ENCODE measurements at places on chromosomes 7 and 10.

DNA sequence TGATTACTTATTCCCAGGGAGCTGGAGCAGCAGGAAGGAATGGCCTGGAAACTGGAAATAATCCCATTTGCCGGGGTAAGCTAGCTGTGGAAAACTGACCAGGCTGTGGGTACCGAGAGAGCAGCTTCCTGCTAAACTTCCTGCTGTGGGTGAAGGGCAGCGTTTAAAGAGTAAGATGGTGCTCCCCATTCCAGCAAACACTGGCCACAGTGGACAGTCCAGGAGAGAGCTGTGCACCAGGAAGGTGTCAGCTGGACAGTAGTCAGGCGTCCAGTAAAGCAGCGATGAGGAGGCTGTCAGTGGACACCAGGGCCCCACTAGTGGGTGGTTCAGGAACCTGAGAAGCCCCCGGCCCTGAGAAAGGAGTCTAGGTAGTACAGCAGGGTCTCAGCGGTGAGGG, 55.4 kb downstream of the TBXAS1 start:
- no peak for DNase-seq

DNA sequence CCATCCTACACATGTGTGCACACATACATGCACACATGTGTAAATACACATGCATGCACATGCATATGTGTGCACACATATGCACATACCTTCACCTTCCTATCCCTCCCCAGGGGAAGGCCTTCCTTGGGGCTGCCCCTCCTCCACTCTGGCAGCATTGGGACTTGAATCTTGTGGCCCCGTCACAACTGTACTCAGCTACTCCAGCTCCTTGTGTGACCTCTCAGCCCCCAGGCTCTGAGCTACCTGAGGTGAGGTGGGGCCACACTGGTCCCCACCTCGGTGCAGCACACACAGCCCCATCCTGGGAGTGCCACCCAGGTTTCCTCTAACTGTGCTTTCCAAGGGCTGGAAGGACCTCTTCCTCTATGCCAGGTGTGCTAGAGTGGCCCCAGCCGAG, 116.0 kb downstream of the LHPP start:
- no peak for DNase-seq

DNA sequence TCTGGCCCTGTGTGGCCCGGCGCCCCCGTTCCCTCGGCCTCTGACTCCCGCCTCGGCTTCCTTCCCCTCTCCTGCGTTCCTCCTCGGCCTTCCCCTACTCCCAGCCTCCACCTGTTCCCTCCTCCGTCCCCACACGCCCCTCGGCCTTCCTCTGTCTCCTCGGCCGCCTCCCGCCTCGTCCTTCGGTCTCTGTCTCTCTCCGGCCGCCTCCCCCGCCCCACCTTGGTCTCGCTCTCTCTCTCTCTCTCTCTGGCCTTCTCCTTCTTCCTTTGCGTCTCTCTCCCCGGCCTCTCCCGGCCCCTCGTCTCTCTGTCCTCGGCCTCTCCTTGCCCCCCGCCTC, 588 bp downstream of the GET4 start:
- DNase-seq = no peak

DNA sequence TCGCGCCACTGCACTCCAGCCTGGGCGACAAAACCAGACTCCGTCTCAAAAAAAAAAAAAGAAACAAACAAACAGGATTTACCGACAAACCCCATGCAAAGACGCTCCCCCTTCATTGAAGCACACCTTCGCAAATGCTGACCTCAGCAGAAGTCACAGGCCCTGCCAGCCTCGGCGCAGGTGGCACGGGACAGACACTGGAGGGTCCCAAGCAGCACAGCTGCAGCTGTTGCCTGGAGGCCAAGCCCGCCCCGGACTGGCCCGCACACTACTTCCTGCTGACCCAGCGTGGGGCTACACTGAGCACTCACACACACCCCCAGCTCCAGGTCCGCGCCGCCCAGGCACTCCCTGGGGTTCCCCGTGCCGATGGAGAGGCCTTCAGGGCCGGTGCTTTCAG, 31.2 kb downstream of the SNX8 start:
- no peak for DNase-seq

DNA sequence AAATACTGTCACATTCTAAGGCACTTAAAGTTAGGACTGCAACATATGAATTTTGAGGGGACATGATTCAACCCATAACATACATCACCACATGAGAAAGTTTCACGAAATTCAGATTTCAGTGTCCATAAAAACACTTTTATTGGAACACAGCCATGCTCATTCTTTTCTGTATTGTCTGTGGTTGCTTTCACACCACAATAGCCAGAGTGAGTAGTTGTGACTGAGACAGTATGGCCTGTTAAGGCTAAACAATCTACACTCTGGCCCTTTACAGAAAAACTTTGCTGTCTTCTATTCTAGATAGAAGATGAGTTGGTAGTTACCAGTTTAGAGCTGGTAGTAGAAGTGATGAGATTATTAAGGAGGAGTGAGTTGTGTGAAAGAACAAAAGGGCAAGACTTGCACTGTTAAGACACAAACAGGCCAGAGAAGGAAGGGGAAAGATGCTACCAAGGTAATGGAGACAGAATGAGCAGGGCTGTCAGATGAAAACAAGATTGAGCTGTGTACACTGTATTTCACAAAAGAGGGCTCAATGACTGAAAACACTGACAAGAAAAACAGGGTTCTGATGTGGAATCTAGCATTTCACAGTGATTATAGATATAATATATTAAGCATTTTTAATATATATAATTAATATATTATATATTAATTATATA, 108.6 kb downstream of the PPP1R3A start:
- no peak for DNase-seq

GRCh38 chr7:37701769-37702168, 18.2 kb downstream of the GPR141 start:
- DNase-seq = no peak

DNA sequence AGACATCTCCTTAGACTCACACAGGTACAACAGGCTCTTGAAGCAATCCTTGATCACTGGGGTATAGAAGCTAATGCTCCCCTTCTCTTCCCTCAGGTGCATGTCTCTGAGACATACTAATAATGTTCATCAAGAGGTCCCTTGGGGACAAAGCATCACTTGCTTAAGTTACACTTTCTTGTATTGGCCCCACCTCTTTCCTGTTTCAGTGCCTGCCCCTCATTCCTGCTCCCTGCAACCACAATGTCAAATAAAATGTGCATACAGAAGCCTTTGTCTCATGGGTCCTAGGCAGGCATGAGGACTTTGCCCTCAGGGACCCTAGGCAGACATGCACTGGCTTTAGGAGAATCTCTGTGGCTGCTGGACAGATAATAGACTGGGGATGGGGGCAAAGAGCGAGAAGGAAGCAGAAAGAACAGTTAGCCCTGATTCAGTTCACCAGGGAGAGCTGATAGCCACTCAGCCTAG, 175.0 kb upstream of the NPY start:
- no peak for DNase-seq

DNA sequence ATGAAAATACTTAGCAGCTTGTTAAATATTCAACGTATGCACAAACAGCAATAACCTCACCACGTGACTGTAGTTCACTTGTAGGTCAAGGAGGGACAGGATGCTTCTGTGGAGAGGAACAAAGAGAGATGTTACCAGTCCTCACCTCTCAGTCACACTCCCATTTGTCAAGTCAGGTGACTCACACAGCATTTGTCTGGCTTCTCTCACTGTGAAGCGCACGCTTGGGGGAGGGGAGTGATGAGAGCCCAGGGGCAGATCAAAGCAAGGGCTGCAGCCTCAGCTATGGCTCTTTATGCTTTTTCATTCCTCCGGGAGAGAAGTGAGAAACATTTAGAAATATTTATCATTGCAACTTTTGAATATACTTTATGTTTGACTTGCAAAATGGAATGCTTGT, 2.9 kb upstream of the RBM20 start:
- no peak for DNase-seq

DNA sequence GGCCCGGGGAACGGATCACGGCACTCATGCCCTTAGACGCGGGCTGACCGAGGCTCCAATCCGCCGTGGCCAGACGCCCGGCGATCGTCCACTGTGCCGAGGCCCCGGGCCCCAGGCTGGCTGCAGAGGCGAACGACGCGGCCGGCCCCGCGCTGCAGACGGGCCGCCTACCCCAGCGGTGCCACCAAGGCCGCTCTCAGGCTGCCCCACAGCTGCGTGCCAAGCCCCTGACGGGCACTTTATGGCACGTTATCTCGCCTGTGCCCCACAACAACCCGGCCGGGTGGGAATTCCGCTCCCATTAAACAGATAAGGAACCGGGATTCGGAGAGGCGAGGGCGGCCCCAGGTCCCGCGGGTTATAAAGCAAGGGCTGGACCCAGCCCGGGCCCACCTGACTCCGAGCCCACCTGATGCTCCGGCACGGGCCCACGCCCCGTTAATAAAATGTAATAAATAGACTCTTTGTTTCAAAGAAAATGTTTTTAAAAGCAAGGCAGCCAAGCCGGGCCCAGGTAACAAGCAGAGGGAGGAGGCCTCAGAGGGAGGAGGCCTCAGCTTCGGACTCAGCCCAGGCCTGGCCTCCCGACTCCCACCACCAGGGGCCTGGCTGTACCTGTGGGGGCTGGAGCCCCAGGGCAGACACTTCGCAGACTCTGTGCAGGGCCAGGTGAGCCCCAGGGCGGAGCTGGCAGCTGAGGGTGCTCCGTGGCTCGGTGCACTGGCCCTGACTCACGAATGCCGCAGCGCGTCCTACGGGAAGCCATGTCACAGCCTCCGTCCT, 79.7 kb downstream of the FOXL3 start:
- DNase-seq = no peak

DNA sequence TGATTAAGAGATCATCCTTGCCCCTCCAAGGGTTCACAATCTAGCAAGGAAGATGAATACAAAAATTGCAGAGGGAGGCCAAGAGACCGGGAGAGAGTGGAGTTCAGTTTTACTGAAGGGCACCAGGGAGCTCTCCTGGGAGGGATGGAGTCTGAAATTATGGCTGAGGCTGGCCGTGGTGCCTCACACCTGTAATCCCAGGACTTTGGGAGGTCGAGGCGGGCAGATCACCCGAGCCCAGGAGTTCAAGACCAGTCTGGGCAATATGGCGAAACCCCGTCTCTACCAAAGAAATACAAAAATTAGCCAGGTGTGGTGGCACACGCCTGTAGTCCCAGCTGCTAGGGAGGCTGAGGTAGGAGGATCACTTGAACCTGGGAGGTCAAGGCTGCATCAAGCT, 51.4 kb upstream of the MXI1 start:
- no peak for DNase-seq

DNA sequence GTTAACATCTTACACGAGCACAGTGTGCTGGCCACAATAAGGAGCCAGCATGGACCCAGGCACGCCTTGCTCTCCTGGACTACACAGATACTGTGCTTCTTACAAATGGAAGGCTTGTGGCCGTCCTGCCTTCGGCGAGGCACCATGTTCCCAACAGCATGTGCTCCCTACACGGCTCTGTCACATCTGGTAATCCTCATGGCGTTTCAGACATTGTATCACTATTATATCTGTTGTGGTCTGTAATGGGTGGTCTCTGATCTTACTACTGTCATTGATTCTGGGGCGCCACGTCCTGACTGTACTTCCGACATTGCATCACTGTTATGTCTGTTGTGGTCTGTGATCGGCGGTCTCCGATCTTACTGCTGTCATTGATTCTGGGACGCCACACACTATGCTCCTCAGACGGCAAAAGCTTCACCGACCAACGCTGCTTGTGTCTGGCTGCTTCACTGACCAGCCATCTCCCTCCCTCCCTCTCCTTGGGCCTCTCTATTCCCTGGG, 195.4 kb downstream of the MAD1L1 start:
- no peak for DNase-seq

DNA sequence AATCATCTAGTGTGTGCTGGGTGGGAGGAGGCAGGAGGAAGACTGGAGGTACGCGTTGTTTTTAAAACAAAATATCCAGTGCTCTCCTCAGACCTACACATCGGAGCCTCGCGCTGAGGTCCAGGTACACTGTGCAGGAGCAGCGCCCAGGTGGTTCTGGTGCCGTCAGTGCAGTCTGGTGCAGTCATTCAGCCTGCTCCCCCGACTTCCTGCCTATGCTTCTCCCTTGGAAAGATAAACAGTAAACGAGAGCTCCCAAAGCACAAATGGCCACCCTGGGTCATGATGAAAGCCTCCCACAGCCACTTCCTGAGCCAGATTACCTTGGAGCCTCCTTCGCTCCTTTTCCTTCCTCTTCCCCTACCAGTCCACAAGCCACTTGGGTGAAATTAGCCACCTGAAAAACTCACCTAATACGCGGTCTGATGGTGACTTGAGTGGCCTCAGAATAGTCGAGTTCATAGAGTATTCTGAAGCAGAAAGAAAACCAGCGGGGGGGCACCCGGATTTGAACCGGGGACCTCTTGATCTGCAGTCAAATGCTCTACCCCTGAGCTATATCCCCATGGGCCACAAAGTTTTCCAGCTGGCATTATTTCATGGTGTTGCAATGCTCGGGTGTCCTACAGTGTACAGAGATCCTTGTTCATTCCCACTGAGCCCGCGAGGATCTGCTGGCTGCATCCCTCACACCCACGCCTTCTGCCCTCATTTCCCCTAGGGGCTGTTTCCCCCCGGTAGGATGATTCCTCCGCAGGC, 82.5 kb downstream of the ZNF467 start:
- DNase-seq = no peak

DNA sequence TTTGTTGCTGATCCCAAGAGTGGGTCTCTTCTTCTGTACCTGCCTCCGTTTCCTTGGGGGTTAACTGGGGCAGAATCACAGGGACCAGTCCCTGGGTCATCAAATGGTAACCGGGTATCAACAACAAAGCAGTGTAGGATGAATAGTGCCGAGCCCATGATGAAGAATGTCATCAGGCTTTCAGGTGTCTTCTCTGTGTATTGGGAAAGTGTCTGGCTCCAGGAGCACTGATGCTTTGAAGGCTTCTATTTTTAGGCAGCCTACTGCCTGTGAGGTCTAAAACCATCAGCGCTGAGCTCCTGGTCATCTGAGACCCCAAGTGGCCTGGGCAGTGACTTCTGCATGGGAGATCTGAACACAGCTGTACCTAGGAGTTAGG, 48.2 kb upstream of the SHH start:
- no peak for DNase-seq

GRCh38 chr7:129557686-129558481, 53.6 kb upstream of the NRF1 start:
- no peak for DNase-seq

- no peak for DNase-seq
Measured at GRCh38 chr10:79610601-79611191, at the start of gene SFTPA1. Gene SFTPA1, plus strand, starts transcription at chr10:79610939. Its CDS starts 887 bp downstream, at chr10:79611826.

- no peak for DNase-seq
Measured at GRCh38 chr7:111223802-111224253, 132.9 kb downstream of the LRRN3 start.

GRCh38 chr10:69090685-69091084, 2.8 kb downstream of the SRGN start:
- DNase-seq = no peak

- DNase-seq = no peak
Measured at GRCh38 chr10:104589871-104590270, 51.2 kb upstream of the SORCS3 start.

- DNase-seq = no peak
Measured at GRCh38 chr7:37908221-37908788, 8.3 kb downstream of the SFRP4 start.

DNA sequence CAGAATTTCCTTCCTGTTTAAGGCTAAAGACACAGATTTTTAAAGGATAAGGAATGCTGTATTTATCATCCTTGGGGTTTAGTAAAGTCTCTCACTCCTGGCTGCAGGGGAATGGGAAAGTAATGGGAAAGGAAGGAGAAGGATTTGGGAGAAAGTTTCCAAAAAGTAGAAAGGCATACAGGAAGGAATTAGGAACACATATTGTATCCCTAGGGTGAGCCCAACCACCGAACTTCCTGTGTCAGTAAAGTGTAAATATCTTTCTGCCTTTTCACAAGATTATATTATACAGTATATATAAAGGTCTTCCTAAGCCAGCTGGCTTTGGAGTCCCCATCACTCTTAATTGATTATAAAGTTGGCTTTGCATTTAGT, 12.0 kb upstream of the UBE2D1 start:
- DNase-seq = no peak

Data from hippocampal formation (tissue), 2 donors.